ENCODE measurements at places on chromosomes 1 and 21.
A peak's percentile ranks its signal among the peaks of the same experiment; 100 is the strongest.

- no peak for DNase-seq
Measured at GRCh38 chr1:84101204-84101603, 42.9 kb upstream of the PRKACB start.

GRCh38 chr1:169762699-169763098 lies 28.8 kb upstream of the SELE start:
- no peak for DNase-seq

DNA sequence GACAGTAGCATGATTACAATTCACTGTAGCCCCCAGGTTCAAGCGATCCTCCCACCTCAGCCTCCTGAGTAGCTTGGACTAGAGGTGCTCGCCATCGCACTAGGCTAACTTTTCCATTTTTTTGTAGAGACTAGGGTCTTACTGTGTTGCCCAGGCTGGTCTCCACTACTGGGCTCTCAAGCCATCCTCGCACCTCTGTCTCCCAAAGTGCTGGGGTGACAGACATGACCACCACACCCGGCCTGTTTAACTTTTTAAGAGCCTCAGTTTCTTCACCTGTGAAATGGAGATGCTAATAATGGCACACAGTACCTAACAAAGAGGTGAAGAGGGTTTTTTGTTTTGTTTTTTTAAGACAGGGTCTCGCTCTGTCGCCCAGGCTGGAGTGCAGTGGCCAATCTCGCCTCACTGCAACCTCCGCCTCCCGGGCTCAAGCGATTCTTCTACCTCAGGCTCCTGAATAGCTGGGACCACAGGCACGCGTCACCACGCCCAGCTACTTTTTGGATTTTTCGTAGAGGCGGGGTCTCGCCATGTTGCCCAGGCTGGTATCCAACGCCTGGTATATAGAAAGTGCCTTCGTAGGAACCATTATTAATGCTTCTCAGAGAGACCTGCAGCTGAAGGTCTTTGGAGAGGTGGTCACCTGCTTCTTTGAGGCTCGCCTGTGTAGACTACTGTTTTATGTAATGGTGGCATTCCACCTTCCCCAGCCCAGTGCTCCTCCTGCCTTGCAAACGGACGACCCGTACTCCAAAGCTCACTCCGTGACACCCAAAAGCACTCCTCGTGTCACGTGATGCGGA lies 567 bp downstream of the PMVK start:
- DNase-seq = no peak

DNA sequence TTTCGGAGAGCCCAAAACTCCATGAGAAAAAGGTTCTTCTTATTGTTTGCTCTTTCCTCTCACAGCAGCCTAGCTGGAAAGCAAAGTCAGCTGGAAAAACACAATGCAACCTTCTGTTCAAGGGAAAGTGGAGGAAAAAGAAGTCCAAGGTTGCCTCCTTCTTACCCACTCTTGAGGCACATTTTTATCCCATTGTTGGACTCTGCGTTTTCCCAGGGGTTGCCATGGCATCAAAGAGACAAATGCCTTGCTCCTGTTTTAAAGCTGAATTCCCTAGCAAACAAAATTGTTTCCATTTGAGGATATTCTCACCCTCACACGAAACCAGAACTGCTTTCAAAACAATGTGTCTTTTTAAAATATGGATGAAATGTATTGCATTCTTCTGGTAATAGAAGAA lies 45.1 kb upstream of the PALMD start:
- DNase-seq = no peak

GRCh38 chr1:8078176-8078671 lies 52.1 kb upstream of the ERRFI1 start:
- no peak for DNase-seq

- DNase-seq = no peak
Measured at GRCh38 chr1:82463951-82464350, 663.2 kb downstream of the ADGRL2 start.

DNA sequence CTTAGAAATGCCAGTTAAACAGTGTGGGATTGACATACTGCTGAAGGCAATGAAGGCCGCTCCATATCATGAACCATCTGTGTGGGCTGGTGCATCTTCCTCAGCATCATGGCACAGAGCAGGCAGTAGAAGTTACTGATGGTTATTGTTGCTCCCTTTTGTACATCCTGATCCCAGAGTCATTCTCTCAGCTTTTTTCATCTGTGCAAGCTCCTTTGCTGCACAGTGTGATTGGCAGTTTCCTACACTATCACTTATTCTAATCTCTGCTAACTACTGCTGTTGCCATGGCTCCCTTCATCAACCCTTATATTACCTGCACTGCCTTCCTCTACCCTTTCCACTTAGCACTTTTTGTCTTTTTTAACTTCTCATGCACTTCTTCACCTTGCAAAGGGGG lies 16.2 kb downstream of the RGS13 start:
- no peak for DNase-seq

DNA sequence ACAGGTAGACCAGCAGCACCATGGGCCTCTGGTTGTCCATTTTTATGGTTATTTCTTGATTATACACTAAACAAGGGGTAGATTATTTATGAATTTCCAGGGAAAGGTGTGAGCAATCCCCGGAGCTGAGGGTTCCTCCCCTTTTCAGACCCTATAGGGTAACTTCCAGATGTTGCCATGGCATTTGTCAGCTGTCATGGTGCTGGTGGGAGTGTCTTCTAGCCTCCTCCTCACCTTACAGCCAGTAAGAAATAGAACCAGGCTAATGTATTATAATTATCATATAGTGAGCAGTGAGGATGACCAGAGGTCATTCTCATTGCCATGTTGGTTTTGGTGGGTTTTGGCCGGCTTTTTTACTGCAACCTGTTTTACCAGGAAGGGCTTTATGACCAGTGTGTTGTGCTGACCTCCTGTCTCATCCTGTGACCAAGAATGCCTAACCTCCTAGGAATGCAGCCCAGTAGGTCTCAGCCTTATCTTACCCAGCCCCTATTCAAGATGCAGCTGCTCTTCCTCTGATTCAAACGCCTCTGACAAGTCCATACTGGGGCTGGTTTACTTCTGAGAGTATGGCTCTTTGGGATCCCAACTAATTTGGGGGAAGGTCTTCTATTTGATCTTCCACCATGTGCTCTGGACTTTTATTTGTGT lies 13.5 kb upstream of the TINAGL1 start:
- no peak for DNase-seq

GRCh38 chr1:80846966-80847365 lies 953.8 kb upstream of the ADGRL2 start:
- no peak for DNase-seq

GRCh38 chr1:1438531-1439381 lies 3.3 kb downstream of the VWA1 start:
- no peak for DNase-seq

- no peak for DNase-seq
Measured at GRCh38 chr1:162899422-162900146, 38.6 kb upstream of the CCDC190 start.

- no peak for DNase-seq
Measured at GRCh38 chr1:45543581-45544417, 6.8 kb upstream of the AKR1A1 start.

GRCh38 chr1:218671573-218671972 lies 326.4 kb downstream of the TGFB2 start:
- peak; percentile 34 for DNase-seq

- no peak for DNase-seq
Measured at GRCh38 chr1:110348050-110348449, 8.9 kb downstream of the RBM15 start.

- DNase-seq = no peak
Measured at GRCh38 chr1:241779897-241780296, 68.1 kb upstream of the EXO1 start.

DNA sequence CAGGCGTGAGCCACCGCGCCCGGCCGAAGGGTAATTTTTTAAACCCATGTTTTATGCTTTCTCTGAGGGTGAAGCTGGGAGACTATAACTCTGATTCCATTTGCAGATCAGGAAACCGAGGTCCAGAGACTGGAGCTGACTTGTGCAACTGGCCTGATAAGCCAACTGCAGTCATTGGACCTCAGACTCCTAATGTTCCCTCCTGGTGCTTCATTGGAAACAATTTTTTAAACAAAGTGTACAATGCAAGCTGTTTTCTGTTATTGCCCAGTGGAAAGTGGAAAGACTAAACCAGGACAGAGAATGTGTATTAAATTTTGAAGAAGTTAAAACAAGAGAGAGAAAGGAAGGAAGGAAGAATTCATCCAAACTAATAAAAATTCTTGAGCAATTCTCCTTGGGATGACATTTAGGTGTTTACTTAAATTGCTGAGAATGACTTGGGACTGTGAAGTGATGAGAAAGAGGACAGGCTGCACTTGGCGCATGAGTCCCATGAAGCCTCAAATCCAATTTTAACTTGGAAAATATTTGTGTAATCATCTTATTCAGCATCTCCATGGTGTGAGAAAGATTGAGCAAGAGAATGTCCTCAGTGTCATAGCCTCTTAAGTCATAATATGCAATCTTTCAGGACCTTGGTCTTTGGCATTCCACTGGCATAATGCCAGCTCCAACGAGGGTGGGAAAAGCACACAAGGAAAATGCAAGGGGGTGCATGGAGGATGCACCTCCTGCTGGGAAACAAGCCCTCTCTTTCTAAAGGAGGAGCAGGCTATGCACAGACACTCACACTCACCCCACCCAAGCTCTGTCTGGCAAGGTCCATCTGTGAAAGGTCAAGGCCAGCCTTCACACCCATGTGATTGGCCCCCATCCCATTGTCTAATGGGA lies 342.0 kb downstream of the SIPA1L2 start:
- DNase-seq = no peak

DNA sequence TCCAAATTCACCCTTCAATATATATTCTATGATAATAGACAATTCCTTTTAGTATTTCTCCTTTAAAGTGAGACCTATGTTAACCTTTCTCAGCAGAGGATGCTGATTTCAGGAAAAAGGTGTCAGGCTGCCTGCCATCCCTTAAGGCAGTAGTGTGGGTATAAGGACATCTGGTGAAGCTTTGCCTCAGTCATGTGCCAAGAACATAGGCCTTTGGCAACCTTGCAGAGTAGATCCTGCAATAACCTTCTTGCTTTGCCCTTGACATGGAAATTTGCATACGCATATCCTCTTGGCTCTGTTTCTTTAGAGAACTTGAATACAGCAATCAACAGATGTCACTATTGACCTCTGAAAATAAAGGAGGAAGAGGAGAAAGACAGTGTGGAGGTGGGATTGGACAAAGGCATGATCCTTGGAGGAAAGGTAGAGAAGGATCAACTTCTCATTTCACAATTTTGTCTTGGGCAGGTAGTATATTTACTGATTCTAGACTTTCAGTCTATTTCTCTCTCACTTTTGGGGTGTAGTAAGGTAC lies 21.1 kb upstream of the ZRANB2 start:
- DNase-seq = no peak

DNA sequence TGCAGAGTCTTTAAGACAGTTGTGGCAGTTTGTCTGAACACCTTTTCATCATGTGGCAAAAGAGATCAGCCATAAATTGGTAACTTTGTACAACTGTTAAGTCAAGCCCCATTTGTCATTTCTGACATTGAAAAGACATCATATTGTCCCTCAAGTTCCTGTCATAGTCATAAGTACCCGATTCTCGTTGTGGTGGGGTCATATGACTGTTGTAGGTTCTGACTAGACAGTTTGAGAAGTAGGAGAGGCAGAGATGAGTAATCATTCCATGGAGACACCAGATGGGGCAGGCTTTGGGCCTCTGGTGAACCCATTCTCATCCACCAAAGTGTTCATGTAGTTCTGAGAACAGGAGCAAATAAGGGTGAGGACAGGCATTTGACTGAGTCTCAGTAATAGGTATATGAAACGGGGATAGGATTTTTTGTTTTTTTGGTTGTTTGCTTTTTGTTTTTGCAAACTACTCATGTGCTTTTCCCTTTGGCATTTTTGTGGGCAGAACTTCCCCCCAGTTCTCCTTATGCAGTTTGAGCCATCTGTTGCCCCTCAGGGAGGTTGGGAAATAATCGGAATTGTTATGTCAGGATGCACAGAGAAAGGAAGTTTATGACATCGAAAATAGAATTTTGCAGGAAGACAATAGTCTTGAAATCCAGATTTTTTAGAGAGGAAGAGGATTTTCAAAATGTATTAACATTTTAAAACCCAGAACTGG lies 86.9 kb upstream of the KCNE2 start:
- no peak for DNase-seq

DNA sequence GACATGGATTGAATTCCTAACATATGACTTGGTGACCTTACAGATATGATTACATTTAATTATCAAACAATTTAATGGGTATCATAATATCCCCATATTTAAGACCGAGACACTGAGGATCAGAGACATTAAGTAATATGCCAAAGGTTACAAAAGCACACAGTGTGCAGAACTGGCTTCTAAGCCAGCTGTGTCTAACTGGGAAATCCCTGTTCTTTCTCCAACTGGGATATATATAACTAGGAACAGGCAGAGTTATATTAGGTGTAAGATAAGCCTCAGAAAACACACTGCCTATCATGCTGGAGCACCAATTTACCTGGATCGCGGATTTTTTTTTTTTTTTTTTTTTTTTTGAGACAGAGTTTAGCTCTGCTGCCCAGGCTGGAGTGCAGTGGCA lies 88.3 kb upstream of the ADGRL2 start:
- no peak for DNase-seq

DNA sequence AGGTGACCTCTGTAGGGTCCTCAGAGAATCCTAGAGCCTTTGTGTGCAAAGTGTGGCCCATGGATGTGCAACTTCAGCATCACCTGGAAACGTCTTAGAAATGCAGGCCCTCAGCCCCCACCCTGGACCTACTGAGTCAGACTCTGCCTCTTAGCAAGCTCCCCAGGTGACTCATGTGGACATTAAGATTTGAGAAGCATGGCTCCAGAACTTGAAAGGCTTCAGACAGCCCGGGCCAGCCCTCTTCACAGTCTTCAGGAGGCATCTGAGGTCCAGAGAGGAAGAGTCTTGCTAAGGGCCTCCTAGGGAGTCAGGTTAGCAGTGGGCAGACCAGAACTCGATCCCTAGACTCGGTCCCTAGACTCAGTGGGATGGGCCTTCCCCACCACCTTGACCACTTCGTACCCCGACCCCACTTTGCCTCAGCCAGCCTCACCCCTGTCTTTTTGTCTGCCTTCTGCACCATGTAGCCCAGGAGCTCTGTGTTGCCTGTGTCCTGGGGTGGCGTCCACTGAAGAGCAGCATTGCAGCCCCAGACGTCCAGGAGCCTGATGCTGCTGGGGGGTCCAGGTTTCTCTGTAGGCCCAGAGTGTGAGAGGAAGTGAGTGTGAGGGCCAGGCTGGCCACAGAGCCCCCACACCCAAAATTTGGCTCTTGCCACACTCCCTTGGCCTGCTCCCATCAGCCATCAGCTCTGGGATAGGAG lies 4.8 kb downstream of the MYBPH start:
- DNase-seq = no peak

DNA sequence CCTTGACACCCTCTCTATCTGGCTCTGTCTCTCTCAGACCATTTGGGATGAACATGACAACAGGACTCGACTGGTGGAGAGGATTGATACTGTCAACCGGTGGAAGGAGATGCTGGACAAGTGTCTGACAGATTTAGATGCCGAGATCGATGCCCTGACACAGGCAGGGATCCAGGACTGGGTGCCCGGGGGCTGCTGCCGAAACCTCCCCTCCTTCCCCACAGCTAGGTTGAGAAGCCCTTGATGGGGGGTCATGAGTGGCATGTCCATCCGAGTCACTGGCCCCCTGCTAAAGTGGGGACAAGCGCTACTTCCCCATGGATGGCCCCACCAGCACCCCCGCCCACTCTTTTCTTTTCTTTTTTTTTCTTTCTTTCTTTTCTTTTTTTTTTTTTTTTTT lies 1.2 kb downstream of the TEKT2 start:
- no peak for DNase-seq

- DNase-seq = no peak
Measured at GRCh38 chr1:13994386-13994785, 294.4 kb downstream of the PRDM2 start.

- DNase-seq = no peak
Measured at GRCh38 chr1:203944651-203945404, 83.4 kb downstream of the SNRPE start.

Data from NCI-H2081 treated with DMSO at 0.1 percent for 48 hours (cell line).